ENCODE measurements at places on chromosomes 4 and X. TPM values are rescaled to one million over a fixed set of nuclear protein-coding genes. Genes with fewer than 3 reads are reported as not detected.

CXCL1 gene
- 9.5 TPM for total RNA-seq

CYP2U1 gene
- 7.6 TPM for total RNA-seq

LRAT gene
- total RNA-seq, result 0.39 TPM

CT45A2 gene
- total RNA-seq, result not detected

GLRA2 gene
- total RNA-seq, result not detected

TRIM75 gene
- total RNA-seq, result not detected

FANCB gene
- total RNA-seq, result 1.1 TPM

ADGRL3 gene
- total RNA-seq, result 5.9 TPM

GRCh38 chr4:176588436-176588835 is 204.3 kb downstream of the VEGFC start:
- no peak for DNase-seq

DNA sequence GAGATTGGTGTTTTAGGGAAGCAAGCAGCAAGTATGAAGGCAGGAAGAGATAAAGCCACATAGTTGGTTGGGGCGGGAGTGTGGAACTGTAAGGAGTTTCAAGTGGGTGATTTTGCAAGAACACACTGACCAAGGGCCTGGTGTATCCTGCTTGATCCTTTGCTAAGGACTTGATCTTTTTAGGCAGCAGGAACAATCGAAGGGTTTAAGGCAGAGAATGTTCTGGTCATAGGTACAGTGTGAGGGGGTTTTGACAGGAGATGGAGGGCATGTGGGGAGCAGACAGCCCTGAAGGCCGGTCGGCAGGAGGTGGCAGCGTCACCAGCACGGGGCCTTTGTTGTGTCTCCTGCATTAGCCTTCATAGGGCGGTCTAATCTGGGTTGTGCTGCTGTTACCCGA is 54.7 kb downstream of the FAM193A start:
- no peak for DNase-seq

DNA sequence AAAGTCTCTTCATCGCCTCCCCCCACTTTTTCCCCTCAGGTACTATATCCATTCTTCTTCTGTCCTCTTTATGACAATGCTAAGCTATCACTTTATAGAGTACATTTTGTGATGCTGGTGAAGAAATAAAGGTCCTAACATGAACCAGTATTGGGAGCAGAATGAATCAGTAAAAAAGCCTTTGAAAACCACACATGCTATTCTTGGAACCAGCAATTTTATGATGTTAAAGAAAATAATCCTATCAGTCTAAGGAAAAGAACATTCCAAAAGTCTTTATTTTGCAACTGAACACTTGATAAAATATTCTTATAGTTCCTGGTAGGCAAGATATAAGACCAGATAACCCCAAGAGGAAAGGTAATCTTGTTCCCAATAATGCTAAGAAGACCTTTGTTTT is 107.8 kb upstream of the MCF2 start:
- DNase-seq, result no peak

GRCh38 chr4:159899596-159899995 is 796.7 kb downstream of the RAPGEF2 start:
- no peak for DNase-seq

DNA sequence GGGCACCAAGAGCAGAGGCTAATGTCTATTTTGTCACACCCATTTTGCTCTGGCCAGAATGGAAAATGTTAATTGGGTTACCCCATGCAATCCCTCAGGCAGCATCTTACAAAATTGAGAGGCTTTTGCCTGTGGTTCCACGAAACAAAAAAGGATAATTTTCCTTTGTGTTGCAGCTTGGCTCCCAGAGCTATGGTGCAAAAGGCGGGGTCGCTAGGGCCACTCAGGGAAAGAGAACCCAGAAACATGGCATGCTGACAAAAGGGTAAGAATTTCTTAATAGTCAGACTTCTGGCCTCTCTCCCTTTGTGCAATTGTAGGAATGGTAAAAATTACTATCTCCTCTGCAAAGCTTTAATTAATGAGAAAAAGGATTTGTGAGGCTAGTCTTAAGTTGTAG is 119.6 kb upstream of the BANK1 start:
- DNase-seq, result no peak

GRCh38 chrX:69387567-69388487 is 116.3 kb upstream of the NALF2 start:
- DNase-seq, result no peak

GRCh38 chr4:134202166-134202956 is 772 bp upstream of the PABPC4L start:
- no peak for DNase-seq

DNA sequence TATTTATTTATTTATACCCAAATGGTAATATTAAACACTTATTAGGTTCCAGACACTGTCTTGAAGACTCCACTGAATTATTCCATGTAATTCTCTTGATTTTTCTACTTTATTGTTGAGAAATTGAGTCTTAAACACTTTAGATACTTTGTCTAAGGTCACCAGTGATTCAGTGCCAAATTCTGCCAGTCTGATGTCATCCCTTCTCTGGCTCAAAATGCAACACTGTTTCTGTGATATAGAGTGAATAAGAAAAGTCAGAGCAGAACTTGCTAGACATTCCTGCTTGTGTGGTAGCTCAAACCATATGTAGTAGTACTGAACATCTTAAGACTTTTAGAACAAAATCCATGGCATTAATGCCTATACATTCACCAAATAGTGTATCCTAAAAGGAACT is 164.3 kb downstream of the GABRB1 start:
- DNase-seq, result no peak

DNA sequence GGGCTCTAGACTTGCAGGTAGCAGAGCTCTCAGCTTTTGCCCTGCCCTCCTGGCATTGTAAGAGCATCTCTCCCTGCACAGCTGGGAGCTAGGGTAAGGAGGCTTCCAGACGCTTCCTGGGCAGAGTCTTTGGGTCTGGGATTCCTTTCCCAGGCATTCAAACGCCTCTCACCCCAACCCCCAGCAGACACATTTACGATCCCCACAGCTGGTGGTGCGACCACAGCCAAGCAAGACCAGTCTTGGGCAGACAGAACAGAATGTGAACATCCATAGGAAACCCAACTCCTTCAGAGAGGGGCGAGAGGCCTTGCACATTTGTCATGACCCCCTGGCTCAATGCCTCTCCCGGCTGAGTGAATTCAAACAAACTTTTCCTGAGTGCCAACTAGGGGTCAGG is 38.1 kb upstream of the CD99L2 start:
- no peak for DNase-seq

- no peak for DNase-seq
These were observed 98.5 kb downstream of the DHRSX start for GRCh38 chrX:2402361-2402690.

- DNase-seq, result no peak
These were observed 99.9 kb downstream of the DCLK2 start for GRCh38 chr4:150178161-150178560.

- no peak for DNase-seq
These were observed 71.3 kb upstream of the ANKRD50 start for GRCh38 chr4:124783847-124784246.

DNA sequence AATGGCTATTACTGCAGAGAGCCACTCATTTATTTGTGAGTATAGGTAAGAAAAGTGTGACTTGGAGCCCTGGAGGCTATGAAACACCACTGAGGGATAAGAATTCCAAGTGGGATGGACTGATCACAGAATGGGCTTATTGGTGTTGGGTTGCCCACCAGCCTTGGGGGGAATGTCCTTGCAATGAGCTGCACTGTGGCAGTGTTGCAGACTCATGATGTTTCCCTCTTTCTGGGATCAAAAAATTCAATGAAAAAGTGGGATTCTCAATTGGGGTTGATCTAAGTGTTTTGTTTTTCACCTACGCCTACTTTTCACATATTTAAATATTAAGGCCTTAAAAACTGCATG is 1024.5 kb upstream of the PCDH10 start:
- DNase-seq, result no peak

- no peak for DNase-seq
These were observed 108.1 kb upstream of the STOX2 start for GRCh38 chr4:183797011-183797444.

DNA sequence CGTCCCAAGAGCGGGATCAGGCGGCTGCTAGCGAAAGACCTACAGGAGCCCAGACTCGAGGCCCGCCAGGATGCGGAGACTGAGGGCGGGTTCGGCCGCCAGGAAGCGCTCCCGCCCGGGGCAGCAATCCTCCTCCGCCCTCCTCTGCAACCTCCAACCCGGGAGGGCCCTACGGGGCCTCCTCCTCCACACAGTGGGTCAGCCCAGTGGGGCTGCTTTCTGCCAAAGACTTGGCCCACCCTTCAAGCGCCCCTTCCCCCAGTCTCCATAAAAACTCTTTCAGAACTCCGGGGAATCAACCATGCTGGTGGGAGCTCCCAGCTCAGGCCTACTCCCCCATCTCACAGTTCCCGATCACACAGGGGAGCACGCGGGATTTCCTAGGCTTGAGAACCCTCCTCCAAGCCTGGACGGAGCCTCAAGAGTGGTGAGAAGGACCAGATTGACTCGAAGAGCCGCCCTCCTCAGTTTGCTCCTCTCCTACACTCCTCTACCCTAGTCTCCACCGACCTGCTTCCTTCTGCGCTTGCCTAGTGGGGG is 77.5 kb downstream of the RLIM start:
- DNase-seq, result no peak

- no peak for DNase-seq
These were observed 207.6 kb upstream of the MAMLD1 start for GRCh38 chrX:150155436-150156035.

- no peak for DNase-seq
These were observed 960 bp downstream of the TRPC3 start for GRCh38 chr4:121950680-121951520.

DNA sequence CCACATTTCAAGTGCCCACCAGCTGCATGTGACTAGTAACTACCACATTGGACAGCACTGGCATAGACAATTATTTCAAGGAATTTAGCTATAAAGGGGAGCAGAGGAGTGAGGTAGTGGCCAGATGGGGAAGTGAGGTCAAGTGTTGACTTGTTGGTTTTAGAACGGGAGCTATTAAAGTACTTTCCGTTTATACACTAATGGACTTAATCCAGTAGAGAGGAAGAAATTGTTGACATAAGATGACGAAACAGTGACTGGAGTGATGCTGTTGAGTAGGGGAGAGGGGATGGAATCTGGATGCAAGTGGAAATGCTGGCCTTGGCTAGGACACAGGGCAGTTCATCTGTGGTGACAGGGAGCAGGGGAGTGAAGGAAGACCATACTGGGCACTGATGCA is 154.4 kb downstream of the AMMECR1 start:
- DNase-seq, result no peak

- no peak for DNase-seq
These were observed 1890.7 kb upstream of the PCDH10 start for GRCh38 chr4:131258361-131258760.
